ENCODE measurements at places on chromosomes 3 and 15.

DNA sequence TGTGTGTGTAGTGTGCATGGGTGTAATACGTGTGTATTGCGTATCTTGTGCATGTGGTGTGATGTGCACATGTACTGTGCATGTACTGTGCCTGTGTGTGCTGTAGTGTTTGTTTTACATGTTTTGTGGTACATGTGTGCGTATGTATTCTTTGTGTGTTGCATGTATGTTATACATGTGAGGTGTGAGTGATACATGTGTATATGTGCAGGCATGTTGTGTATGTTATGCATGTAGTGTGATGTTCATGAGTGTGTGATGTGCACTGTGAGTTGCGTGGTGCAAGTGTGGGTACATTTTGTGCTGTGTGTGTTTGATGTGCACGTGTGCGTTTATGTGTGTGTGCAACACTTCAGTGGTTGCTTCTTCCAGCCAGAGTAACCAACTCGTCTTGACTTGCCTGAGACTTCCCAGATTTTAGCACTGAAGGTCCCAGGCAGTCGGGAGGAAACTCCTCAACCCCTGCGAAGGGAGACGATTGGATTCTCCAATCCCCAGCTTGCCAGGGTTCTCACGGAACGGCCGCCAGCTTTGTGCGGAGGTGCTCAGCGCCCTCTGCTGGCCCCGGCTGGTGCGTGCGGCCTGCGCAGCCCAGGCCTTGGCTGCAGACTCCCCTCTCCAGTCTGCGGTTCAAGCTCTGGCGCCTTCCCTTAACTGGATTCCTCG is 3.6 kb downstream of the GALNT15 start:
- DNase-seq: peak; percentile 88

- DNase-seq: no peak
Observed at GRCh38 chr3:2623436-2623835, 486.7 kb downstream of the IL5RA start.

DNA sequence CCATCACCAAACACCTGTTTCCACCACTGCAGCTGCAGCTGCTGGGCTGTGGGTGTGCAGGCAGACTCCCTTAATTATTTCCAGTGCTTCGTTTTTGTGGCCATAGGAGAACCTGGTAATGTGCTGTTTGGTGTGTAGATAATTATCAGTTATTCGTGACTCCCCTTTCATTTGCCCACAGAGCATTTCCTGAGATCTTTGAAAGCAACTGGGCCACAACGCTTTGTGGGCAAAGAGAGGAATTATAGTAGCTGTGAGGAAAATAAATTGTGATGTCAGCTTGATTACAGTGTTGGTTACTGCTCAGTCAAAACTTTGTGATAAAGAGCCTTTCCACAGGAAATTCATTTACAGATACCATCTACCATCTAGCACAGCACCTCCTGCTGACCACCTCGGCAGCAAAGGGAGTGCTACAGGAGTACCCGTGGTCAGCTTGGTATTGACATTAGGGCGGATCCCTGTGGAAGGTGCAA is 193.3 kb upstream of the SLCO3A1 start:
- no peak for DNase-seq

DNA sequence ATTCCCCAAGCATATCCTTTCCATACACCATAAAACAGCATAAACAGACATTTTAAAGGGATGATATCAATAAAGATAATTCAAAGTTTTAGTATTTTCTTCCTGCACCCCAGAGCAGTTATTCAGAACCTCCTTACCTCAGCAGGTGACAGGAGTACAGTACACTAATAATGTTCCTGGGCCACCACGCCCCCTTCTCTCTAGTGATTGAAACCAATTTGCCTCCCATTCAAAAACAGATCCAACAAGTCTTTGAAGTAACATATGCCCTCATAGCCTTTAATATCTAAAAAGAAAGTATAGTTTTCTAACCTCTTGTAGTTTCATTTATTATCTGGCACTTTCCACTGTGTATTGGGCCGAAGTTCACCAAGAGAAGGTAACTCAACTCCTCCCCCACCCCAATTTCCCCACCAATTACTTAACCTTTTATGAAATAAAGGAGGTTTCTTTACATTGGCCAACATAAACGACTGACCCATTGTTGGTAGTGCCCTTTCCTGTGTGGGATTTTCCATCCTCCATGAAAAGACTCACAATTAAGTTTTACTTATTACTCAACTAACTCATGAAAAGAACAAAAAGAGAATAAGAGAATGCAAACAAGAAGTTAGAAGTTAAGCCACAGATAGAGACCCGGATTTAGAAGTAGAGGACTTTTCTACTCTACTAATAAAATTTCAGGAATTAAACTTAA is 5.0 kb upstream of the ATP8B4 start:
- DNase-seq: no peak

DNA sequence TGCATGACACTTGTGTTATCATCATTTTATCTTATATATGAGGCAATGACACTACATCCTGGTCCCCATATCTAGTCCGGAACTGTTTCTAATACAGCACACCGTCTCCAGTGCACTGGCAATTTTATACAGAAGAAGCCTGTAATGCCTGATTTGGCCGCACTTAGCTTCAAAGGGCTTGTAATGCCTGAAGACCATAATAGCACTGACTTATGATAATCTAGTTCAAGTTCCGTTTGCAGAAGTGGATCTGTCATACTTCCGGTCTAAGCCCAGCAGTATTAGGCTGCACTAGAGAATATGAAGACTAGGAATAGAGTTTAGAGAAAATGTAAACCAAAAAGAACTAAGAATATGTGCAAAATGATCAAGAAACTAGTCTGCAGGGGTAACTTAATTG is 1.3 kb downstream of the BNIP2 start:
- DNase-seq: no peak

DNA sequence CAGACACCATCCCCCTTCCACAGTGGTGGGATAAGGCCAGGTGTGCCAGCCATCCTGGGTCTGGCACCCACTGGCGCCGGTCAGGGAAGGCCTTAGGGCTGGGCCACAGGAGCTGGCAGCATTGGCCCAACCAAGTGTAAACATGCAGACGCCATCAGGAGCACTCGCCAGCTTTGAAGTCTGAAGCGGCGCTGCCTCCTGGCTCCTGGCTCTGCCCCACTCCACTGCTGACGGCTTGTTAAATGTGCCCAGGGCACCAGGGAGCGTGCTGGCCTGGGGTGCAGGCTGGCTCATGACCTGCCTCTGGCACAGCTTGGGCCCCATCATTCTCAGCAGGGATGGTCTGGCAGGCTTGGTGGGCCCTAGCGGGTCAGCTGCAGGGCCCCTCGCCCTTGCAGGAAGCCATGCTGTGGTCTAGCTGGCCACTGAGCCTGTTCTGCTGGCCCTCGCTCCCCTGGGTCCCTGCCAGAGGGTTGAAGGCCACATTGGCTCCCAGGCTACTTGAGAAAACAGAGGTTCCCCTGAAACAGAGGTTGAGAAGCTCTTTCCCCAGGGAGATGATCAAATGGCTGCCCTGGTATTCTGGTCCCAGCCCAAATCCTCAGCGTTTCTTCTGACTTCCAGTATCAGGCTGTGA is 116.6 kb downstream of the DNAJB8 start:
- DNase-seq: no peak

DNA sequence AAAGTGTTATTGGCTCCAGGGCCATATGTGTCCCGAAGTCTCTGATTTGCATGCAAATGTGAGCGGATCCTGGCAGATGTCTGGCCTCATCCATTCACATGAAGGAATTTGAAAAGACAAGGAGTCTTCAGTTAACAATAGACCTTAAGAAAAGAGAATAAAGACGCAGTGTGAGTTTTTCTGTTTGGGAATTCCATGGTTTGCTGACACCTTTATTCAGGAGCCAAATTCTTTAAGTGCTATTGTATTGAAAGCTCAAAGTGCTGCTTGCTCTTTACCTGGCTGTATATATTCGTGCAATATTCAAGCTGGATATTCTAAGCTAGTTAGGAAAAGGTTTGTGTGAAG is 2.2 kb downstream of the LRRN1 start:
- DNase-seq: no peak

DNA sequence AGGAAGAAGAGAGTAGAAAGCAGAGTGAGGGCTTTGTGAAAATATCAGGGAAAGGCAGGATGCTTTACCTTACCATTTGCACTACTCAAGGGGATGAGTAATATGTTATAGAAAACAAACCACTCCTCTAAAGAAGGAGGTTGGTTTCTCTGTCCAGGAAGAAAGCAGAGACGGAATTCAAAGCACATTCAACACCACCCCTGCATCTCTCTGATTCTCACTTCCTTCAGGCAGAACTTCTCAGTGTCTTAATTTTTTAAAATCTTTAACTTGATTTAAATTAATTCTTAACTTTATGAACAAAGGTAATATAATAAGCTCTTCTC is 82.4 kb downstream of the NR2F2 start:
- DNase-seq: no peak

DNA sequence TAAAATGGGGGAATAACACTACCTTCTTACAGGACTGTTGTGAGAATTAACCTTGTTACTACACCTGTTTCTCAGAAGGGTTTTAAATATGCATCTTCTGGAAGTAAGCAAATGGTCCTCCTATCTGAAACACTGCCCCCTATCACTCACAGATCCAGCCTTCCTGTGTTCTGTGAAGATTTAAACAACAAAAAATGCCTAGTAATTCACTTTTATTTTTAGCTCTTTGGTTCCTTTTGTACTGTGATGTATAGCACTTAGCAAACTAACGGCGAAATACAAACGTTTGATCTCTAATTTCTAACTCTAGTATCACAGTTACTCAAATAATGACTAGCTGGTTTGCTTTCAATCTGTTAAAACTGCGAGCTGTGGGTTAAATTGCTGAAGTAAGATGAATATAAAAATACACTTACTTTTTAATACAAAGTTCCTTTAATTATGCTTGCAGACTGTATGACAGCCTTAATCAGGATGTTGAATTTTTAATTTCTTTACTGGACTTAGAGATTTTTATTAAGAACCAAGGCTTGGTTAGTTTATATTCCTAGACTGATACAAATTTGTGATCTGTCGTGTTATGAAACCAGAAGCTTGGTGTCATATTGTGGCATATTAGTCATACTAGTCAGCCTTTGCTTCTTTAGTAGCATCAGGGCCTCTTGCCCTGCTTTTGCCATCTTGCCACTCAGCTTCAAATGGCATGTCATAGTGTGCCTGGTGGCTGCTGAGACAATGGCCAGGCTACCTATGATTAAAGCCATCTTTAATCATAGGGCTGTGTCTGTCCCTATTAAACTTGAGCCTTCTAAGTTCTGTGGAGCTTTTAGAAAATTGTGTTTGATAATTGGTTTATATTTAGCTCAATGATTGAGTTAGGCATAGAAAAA is 9.2 kb downstream of the EIF3J start:
- DNase-seq: no peak

DNA sequence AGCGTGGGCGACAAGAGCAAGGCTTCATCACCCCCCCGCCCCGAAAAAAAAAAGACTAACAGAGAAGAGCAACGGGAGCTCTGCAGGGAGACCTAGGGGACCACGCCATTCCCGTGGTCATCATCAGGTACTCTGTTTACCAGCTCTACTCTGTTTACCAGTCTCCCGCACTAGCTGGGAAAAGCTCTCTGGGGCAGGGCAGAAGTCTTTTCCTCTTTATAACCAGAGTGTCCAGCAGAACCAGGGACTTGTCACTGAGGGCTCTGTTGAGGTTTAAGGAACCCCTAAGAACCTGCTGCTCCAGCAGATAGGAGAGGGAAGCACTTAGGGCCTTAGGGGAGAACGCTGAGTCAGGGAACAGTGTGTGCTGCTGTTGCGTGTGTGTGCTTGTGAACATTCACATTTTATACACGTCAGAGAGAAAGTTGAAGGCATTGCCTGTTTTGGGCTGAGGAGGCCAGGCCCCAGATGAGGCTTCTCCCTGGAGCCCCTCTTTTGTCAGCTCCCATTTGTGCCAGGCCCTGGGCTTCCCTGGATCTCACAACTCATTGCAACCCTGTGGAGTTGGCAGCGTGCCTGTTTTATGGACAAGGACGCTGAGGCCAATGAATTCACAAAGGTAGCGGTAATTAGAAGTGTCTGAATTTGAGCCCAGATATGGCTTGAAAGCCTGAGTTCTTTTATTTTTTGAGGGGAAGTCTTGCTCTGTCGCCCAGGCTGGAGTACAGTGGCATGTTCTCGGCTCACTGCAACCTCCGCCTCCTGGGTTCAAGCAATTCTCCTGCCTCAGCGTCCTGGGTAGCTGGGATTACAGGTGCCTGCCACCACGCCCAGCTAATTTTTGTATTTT is 24.2 kb upstream of the ERICH6 start:
- DNase-seq: no peak

- no peak for DNase-seq
Observed at GRCh38 chr3:177731644-177732268, 534.5 kb upstream of the TBL1XR1 start.

DNA sequence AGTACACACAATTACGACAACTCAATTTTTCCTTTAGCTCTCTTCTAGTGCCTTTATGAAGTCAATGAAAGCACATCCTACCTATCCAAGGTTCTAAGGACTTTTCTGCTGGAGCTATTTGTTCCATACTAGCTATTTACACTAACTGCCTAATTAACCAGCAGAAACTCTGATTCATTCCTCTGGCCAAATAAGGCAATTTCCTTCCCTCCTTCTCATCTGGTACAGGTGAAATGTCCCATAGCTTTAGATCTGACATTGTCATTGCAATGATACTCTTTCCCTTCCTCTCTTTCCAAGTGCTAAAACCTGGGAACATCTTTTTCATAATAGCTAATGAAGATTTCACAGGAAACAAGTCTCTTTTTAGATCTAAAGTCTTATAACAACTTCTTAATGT is 521.7 kb downstream of the SOX2 start:
- DNase-seq: no peak

DNA sequence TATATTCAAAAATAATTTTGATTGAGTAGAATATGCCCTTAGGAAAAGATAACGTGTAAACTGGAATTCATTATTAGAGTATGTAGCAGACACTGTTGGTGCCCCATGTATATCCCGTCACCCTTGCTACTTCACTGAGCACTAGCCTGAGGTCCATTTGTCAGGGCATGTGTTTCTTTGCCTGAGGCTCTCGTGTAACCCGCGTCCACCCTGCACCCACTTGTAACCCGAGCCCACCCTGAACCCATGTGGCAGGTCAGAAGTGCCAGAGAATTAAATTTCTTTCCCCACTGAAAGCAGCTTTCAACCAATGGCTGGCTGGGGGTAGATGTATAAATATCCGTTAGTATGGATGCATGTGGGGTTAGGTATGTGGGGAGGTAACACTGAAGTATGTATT is 474.2 kb upstream of the ZNF385D start:
- no peak for DNase-seq

- no peak for DNase-seq
Observed at GRCh38 chr3:155262295-155262694, 31.2 kb downstream of the STRIT1 start.

- peak; percentile 34 for DNase-seq
Observed at GRCh38 chr3:147945968-147946519, 536.9 kb downstream of the ZIC1 start.

- DNase-seq: no peak
Observed at GRCh38 chr3:24483873-24484272, 10.8 kb downstream of the THRB start.
